Renal cortex interstitium (tissue), 15 donors: ENCODE measurements at places on chromosomes 6 and 20. TPM values are rescaled to one million over a fixed set of nuclear protein-coding genes. Genes with fewer than 3 reads are reported as not detected.

- DNase-seq: no peak
Observed at GRCh38 chr20:5908981-5909380, 41.4 kb downstream of the TRMT6 start.

DNA sequence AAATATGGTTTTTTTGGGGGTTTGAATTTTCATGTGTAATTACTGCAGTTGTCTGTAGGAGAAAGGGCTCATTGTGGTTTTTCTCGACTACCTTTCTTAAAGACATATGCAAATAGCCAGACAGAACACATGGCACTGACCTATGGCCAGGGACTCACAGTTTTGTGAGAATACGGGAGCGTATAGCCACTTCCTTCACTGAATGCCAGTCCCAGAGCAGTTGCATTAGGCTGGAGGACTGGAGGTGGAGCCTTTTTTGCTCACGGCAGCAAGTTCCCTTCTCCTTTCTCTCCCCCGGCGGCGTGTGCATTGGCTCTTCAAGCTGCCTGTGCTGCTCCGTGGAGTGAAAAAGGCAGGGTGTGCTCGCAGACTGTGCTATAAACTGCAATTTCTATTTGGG lies 114.9 kb downstream of the AKAP7 start:
- peak; percentile 54 for DNase-seq

GRCh38 chr6:158766621-158767455 lies 52.3 kb downstream of the EZR start:
- DNase-seq: no peak

GRCh38 chr6:52304983-52305390 lies 20.4 kb upstream of the MCM3 start:
- no peak for DNase-seq

Gene DEF6
- 5.2 TPM for polyA plus RNA-seq

Gene LY6G5C
- polyA plus RNA-seq: 3.5 TPM

GRCh38 chr6:113627480-113627879 lies 229.7 kb upstream of the MARCKS start:
- DNase-seq: no peak

- no peak for DNase-seq
Observed at GRCh38 chr6:163415620-163416556, 1.4 kb downstream of the QKI start.

DNA sequence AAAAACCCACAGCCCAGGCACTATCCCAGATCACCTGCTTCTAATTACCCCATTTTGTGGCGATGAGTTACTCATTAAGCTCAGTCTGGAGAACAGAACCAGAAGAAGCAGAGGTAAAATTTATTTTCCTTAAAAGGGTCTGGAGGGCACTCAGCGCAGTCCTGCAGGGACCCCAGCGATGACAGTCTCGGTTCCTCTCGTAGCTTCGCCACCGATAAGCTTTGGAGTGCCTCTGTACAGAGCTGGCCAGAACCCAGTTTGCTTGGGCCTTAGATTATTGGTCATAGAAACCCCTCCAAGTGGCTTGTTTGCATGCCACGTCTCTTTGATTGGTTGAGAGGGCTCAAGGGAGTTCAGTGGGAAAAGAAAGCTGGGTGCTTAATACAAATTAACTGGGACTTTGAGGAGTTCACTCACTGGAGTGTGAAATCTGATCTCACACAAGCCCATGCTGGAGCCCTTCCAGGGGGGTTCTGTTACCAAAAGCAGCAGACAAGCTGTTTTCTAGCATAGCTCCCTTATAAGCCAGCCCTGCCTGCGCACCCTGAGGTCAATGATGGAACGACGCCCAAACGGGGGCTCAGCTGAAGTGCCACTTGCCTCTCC lies 158.5 kb upstream of the ARID1B start:
- DNase-seq: peak; percentile 48

DNA sequence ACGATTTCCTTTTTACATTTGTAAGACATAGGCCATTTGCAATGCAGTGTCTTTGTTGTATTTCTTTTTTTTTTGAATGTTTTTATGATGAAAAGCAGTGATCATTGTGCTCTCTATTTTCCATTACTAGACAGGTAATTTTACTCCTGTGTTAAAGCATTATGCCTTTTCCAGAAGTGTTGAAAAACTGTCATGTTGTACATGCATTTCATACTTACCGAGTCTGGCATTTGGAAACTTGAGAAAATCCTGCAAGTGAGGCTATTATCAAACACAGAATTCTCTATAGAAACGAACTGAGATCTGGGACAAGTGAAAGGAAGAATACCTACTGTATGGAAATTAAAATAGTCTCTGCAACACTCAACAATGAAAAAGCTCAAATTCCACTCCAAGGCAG lies 78.6 kb upstream of the CNR1 start:
- no peak for DNase-seq

DNA sequence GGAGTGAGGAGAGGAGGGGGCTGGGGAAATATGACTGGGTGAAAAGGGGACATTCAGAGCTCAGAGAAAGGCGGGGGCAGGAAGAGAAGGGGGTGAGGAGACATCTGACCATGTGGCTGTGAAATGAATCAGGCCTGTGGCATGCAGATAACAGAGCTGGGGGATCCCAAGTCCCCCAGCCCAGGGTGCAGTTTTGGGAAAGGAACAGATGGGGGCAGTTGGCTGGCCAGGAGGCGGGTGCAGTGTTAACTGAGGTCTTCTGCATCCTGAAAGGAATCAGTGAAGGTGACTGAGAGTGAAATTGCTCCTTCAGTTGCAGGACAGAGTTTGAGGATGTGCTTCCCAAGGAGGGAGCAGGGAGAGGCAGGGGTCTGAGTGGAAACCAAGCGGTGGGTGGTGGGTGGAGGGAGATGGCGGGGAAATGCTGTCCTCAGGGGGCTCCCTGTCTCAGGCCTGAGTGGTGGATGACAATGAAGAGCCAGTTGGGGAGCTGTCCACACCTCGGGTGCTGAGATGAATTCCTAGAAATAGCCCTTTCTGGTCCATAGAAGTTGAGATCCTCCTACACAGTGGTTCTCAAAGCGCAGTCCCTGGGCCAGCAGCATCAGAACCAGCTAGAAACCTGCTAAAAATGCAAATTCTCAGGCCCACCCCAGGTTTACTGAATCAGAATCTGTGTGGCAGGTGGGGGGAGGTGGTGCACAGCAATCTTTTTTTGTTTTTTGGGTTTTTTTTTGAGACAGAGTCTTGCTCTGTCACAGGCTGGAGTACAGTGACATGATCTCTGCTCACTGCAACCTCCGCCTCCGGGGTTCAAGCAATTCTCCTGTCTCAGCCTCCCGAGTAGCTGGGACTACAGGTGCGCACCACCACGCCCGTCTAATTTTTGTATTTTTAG lies 26.0 kb upstream of the CCDC167 start:
- peak; percentile 44 for DNase-seq

- DNase-seq: no peak
Observed at GRCh38 chr6:77136086-77136485, 327.2 kb downstream of the HTR1B start.

- no peak for DNase-seq
Observed at GRCh38 chr20:50895111-50895830, 36.0 kb downstream of the ADNP start.

GRCh38 chr6:28220257-28221133 lies 4.6 kb upstream of the ZSCAN9 start:
- no peak for DNase-seq

DNA sequence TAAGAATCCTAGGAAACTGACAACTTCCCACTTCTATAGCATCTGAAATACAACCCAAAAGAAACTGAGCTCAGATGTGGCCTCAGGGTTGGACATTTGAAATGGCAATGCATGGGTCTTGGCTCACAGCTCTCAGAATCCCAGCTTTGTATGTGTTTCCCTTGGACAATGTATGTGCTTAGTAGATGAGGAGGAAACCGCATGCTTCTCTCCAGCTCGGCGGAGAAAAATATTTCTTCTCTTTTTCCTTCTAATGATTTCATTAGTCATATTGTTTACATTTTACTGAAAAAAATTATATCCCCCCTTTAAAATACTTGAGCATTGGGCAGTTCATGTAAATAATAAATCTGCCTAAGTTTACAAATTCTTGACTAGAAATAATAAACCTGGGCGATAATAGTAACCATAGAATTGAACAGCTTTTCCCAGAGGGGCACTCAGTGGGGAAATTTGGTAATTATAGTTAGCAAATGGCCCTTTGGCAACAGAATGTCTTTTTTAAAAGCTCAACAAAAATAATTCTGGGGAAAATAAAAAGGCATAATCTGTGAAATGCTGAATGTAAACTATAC lies 55.3 kb downstream of the PFDN4 start:
- no peak for DNase-seq
